ENCODE measurements at places on chromosomes 5 and 9.

- DNase-seq = no peak
Observed at GRCh38 chr5:89097103-89097502, 214.1 kb upstream of the MEF2C start.

DNA sequence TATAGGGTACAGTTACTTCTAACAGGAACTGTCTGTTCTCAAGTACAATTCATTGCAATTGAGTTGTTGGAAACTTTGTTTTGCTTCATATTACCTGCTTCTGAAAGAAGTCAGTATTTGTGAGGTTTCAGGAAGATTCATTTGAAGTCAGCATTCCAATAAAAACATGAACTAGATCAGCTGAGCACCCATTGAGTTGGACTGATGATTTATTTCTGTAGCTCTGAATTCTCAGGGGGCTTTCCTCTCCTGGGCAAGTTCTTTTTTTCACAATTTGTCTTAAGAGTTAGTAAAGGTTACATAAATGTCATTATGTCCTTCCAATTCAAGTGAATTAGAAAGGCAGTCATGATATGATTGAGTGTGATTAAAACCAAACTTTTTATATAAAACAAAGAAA lies 16.2 kb upstream of the KIF2A start:
- no peak for DNase-seq

GRCh38 chr5:14665949-14666348 lies 1.4 kb downstream of the OTULIN start:
- DNase-seq = no peak

DNA sequence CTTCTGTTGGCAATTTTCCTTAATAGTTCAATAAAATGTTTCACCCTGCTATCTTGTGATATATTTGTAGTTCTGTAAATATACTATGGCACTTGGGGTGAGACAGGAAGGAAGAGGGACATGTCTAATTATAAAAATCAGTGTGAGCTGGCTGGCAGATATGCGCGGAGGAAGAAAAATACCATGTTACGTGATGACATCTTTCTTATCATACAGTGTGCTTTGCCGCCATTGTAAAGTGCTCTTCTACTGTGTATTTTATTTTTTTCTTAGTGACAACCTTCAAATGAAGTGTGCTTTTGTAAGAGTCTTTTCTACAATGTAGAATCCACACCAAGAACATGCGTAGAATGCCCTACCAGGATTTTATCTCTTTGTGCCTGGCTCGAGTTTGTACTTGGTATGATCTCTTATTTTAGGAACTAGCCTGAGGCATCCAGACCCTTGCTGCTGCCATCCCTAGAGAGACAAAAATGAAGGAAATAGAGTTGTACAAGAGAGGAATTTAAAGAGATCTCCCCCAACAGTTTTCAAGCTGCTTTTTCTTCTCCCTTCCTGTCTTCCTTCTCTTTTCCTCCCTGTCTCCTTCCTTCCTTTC lies 46.7 kb upstream of the RIOK2 start:
- no peak for DNase-seq

DNA sequence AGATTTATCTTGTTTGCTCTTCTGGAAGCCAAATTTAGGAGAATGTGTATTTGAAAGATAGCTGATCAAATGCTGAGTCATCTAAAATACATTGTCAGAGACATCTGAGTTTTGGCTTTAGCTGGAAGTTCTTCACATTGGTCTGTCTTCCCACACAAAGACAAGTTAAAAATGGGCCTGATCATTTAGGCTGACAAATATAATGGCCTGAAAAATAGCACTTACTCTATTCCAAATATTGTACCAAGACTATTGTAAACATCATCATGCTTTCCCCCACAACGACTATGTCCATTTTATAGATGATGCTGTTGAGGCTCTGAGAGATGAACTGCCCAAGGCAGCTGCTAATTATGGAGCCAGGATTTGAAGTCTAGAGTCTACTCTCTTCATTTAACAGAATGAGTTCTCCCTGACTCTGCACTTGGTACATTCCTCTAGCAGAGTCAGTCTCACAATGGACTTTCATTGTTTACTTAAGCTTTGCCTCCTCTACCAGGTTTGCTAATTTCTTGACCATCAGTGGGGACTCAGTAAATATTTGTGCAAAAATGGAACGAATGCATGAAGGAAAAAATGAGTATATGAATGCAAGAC lies 619.4 kb upstream of the KLF4 start:
- no peak for DNase-seq

All from anterior cingulate cortex (tissue), 58 donors.